Bone marrow (tissue), 2 donors: ENCODE measurements at places on chromosomes 7 and 10.
A peak's percentile ranks its signal among the peaks of the same experiment; 100 is the strongest.

DNA sequence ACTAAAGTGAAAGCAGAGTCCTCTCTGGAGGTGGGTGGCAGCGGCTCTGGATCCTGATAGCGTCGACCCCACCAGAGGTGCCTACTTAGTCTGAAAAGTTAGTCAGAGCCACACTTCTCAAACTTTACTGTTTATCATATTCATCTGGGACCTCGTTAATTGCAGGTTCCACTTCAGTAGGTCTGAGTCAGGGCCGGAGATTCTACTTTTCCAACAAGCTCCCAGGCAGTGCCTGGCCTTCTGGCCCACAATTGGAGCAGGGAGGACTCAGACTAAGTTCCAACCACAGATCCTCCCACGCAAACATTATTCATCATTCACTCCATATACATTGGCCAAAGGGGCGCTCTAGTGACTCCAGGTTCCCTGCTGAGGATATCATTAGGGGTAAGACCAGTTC, 78.1 kb downstream of the VSTM4 start:
- DNase-seq, result no peak

- no peak for DNase-seq
These were observed 253.4 kb downstream of the DOCK4 start for GRCh38 chr7:111952783-111953182.

DNA sequence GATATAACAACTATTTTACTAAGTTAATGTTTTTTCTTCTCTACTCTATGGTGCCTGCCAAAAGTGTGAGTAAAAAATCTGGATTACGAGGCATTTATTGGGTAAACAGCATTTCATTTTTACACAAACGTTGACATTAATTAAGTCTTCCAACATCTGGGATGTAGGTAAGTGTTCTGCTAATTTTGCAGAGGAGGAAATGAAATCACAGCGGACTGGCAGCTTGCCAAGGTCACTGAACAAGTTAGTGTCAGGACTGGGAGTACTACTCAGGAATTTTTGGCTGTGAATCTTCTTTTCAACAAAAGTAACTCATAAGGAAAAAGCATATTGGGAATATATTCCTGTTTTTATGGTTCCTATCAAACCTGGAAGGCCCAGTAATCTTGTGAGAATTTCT, 612.1 kb upstream of the FZD8 start:
- DNase-seq, result no peak

GRCh38 chr10:120479506-120479905, 22.5 kb downstream of the PLPP4 start:
- no peak for DNase-seq

GRCh38 chr10:122258136-122259074, 12.7 kb upstream of the BTBD16 start:
- DNase-seq, result no peak

DNA sequence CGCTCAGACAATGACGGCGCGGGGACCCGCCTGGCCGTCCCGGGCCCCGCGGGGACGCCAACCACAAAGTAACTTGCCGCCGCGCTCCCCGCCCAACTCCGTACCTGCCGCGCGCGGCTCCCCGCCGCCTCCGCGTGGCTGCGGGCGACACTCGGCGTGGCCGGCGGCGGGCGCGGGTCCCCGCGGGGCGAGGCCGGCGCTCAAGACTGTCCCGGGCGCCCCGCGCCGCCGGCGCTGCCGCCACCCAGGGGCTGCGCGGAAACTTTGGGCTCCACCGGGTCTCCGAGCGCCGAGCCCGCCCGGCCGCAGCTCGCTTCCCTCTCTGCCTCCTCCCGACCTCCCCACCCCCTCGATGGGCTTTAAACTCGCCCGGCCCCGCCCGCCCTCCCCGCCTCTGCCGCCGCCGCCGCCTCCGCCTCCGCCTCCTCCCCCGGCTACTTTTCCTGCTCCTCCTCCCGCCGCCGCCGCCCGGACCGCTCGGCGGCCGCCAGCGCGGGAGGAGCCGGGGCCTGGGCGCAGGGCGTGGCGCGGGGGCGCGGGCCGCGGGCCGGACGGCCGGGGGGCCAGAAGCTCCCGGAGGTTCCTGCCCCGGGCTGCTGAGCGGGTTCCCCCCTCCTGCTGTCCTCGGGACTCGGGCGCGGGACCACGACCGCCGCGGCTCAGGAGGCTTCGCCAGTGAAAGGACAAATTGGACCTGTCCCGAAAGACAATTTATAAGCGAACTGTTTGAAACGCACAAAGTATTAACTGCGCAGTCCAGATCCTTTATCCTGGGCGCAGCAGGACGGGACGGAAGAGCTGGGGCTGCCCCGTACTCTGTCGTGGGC, 10.6 kb upstream of the GRB10 start:
- peak; percentile 36 for DNase-seq

GRCh38 chr10:2891073-2891769, 176.1 kb upstream of the PFKP start:
- no peak for DNase-seq

GRCh38 chr7:17040716-17041115, 158.9 kb upstream of the AGR3 start:
- no peak for DNase-seq

DNA sequence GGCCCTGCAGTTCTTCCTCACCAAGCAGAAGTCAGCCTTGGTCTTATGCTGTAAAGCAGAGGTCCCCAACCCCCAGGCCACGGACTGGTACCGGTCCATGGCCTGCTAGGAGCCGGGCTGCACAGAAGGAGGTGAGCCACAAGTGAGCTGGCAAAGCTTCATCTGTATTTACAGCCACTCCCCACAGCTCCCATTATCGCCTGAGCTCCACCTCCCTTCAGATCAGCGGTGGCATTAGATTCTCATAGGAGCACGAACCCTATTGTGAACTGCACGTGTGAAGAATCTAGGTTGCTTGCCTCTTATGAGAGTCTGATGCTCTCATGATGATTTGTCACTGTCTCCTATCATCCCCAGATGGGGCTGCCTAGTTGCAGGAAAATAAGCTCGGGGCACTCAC, 87.6 kb upstream of the NEBL start:
- DNase-seq, result no peak

DNA sequence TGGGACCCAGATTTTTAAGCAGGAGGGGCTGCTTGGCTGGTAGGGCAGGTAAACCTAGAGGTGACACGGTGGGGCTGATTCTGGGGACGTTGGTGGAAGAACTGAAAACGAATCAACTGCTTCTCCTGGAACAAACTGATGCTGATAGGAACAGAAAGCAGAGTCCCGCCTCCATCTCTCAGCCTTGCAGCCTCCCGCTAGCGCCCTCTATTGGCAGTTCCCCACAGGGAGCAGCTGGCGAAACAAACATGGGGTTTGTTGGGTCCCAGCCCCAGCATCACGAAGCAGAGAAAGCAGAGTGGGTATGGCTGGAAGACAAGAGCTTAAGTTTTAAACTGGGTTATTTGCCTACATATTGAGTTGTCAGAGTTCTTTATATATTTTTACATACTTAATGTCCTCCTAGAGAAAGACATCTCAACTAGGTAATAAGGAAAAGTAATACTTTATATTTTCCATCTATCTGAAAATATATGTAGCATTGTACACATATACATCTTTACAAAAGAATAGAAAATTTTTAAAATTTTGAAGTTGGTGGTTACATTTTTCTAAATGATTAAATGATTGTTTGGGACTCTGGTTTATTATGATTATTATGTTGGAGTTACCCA, 42.3 kb upstream of the FOXI2 start:
- no peak for DNase-seq

DNA sequence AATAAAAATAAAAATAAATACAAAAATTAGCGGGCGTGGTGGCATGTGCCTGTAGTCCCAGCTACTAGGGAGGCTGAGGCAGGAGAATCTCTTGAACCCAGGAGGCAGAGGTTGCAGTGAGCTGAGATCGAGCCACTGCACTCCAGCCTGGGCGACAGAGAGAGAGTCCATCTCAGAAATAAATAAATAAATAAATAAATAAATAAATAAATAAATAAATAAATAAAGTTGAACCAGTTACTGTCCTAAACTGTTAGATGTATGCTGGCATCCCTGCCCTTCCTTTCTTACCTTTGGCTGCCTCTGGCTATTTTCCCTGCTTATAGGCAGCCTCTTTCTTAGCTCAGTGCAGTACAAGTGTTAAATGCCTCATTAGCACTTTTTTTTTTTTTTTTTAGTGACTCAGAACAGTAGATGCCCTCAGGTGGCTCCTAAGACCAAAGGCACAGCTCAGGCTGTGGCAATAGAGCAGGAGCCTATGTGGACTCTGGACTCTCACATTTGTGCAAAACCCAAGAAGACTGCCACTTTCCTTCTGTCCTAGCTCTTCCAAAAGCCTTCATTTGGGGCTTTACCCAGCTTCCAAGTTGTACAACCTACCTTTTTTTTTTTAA, 30.6 kb upstream of the CABCOCO1 start:
- DNase-seq, result no peak

DNA sequence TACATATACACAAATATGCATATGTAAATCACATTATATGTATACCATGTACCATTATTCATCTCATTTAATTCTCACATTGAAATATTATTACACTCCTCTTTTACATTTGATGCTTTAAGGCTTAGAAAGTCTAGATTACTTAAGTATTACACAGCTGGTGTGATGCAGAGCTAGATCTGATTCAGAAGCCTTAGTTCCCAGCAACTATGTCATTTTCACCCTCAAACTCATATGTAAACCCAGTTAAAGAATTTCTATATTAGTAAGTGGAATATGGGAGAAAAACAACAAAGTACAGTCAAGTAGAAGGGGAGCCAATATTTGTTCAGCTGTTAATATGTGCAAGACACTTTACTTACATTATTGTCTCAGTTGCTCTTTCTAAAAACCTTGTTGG, 74.3 kb upstream of the CSTF2T start:
- no peak for DNase-seq
